GM04503 (cell line): ENCODE measurements at places on chromosomes 7 and 10.

- no peak for DNase-seq
These were observed 30.9 kb downstream of the GIMAP8 start for GRCh38 chr7:150481186-150481920.

DNA sequence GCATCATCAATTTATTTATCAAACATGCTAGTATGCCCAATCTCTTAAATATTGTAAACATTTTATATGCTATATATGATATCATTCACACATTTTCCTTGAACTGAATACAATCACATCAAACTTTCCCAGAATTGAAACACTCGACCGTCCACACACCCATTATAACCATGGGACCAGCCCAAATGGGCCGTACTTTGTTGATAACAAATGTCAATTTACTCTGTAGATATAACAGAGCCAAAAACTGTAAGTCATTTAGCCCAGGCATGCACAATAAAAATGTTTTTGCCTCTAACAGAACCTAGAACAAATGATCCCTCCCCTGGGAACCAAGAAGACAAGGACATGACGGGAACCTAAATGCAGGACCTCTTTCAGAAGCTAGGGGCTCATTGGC lies 683 bp upstream of the ANKRD22 start:
- DNase-seq: no peak

GRCh38 chr10:46308666-46309450 lies 22.1 kb downstream of the ANTXRL start:
- DNase-seq: no peak

- DNase-seq: no peak
These were observed 77.9 kb upstream of the PDGFA start for GRCh38 chr7:597348-598178.

DNA sequence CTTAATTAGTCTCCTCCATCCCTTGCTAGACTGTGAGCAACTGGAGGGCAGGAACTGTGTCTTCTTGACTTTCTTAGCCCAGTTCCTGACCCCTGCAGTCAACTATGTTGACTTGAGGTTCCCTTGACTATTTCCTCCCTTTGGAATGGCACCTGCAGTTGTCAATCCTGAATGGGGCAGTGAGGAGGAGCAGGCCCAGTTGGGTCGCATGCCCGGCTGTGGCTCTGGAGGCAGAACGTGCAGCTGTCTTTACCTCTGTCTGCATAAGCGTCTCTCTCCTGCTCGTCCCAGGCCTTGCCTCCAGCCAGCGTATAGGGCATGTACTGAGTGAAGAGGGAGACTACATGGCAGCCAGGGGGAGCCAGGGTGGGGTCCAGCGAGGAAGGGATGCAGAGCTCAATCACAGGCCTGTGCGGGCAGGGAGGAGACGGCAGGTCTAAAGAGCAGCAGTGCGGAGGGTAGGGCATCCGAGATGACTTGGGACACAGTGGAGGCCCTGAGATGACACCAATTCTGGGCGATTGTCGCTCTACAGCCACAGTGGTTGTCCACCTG lies 26.8 kb downstream of the PYROXD2 start:
- no peak for DNase-seq

DNA sequence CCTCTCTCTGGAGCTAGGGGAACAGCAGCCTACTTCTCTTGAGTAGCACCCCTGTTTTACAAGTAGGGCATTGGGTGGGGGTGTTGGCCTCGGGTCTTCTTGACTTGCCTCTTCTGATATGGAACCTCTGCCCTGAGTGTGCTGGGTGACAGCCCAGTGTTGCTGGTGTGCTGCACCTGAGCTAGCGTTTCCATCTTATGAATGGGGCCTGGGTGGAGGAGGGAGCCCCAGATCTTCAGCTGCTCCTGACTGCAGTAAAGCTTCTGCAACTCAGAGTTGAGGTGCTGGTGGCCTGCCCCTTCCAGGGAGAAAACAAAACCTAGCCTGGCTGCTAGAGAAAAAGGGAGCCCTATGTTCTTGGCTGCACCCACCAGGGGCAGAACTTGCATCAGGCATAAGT lies 202.5 kb upstream of the SHH start:
- no peak for DNase-seq

GRCh38 chr7:18770154-18770811 lies 274.7 kb downstream of the HDAC9 start:
- DNase-seq: peak; percentile 86

GRCh38 chr7:5425507-5426225 lies 2.0 kb upstream of the TNRC18 start:
- no peak for DNase-seq

GRCh38 chr10:128160297-128160711 lies 34.1 kb upstream of the MKI67 start:
- no peak for DNase-seq

DNA sequence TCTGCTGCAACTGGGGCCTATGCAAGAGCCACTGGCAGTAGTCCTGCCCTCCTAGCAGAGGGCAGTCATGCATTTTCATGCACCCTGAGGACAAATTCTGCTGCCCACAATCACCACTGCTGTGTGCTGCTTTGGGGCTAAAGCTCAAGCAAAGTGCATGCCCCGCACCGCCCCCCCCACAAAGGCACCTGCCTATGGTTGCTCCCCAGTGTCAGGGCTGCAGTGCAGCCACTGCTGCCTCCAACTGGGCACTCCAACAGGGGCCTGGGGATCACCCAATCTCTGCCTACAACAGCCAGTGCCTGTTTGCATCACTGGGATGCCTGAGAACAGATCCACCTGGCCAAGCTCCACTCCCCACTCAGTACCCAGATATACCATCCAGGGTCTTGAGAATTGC lies 417.0 kb downstream of the HTR7 start:
- no peak for DNase-seq

DNA sequence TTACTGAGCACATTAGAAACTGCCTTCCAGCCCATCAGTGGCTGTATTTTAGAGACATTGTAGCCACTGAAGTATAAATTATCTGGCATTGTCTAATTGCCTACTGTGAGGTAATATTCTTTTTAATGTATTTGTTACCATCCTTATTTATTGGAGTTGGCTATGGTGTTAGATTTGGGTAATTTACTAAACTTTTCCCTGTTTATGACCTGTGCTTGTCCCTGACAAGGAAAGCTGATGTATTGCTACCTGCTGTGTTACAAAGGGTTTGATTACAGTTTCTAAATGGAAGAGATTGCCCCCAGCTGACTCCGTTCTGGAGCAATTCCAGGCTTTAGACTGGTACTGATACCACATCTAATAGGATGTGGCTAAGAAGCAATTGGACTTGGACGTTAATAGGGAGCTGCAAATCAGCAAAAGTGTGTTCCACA lies 12.3 kb upstream of the ASCC1 start:
- DNase-seq: no peak
